ENCODE measurements at places on chromosomes 3 and 15.
A peak's percentile ranks its signal among the peaks of the same experiment; 100 is the strongest.

GRCh38 chr15:25188551-25189101 is 233.8 kb downstream of the SNRPN start:
- DNase-seq = no peak

DNA sequence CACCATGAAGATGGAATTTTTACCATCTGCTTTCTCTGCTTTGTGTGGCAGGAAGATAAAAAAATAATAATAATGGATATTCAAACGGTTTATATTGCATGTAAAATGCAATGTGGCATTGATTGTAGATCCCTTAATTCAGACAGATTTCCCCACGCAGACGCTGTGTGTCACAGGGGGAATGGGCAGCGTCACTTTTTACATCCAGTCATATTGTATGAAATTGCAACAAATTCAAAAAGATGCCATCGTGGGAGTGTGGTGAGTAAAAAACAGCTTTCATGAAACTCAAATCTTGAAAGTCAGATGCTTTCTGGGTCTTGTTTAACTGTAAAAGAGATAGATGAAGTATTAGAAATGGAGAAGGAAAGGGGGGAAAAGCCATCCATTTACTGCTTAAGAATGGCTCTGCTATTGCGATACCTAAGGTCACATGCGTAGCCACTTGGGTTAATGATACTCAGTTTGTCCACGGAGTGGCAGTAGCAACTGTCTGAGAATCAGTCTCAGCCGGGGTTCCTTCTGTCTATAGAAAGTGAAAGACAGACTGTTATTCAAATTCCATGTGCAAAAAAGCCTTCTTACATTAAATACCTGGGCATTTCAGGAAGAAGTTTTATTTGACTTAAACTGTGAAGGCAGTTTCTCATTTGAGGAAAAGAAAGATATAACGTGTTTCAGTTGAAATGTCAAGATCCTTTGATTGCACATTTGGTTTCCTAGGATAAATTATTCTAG is 28.5 kb downstream of the BTD start:
- DNase-seq = no peak

GRCh38 chr3:45064512-45065372 is 38.6 kb downstream of the CLEC3B start:
- DNase-seq = no peak

DNA sequence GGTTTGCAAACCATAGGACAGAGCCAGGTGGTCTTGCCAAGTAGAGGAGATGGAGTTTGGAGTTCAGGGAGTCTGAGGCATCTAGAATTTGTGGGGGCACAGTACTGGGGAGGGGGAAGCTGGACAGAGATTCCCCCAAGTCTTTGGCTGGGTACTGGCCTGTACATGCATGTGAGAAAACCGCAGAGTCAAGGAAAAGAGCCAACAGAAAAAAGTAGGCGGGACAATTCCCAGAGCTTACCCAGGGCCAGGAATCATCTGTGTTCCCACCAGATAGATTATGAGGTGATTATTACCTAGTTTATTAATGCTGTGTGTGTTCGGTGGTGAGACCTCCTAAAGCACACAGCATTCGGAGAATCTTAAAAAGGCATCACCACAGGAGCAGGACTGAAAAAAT is 11.3 kb downstream of the LYSMD4 start:
- DNase-seq = no peak

DNA sequence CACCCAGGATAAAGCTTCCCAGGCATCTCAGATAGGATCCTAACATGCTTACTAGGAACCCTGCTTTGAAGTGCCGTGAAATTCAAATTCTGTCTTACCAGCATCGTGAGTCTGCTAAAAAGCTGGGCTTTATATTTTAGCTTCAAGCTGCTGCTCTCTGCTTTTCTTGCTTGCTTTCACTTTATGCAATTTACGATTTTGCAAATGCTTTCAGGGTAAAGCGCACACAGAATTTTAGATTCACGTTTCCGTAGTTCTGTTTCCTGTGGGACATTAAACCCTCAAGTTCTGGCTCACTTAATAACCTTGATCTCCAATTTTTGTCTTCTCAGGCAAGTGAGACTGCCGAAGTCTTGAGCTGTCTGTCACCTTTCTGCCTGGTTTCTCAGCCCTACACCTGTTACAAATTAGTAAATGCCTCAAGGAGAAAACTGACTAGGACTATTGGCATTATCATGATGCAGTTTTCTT is 170.5 kb upstream of the TGFBR2 start:
- no peak for DNase-seq

DNA sequence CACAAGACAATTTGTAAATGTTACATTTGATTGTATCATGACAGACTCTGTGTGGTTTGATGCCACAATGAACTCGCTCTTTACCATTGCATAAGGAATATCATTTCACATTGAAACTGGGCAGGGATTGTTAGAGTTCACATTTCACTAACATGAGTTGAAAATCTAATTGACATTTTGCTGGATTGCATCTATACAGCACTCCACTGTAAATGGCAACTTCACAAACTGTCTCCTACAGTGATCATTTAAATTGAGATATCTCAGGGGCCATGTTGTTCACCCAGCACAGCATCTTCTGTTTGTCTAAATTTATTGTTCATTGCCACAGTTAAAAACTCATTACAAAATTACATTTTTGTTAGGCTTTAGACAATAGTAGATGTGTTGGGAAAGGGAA is 499.4 kb downstream of the GBE1 start:
- no peak for DNase-seq

DNA sequence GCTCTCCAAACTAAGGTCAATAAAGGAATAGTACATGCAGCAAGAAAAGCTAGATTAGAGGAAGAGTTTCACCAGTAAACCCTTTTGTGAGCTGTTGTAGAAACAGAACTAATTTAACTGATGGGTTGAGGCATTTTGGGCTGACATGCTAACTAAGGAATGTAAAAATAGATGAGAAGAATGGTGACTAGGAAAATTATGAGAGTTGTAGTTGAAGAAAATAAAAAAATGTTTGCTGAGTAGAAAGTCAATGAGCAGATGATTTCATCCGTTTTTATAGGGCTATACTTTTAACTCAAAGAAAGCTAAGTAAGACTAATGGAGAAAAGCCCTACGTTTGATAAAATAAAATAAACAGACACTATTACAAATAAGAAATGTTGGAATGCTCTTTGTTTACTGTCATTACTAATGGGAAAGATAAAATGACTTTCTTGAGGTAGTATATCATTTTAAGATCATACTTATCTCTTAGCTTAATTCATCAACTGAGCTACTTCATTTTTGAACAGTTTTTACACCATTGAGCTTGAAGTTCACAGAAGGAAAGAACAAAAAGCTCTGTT is 209.4 kb upstream of the DPH6 start:
- DNase-seq = no peak

GRCh38 chr3:299590-300301 is 103.2 kb downstream of the CHL1 start:
- DNase-seq = no peak

- no peak for DNase-seq
Observed at GRCh38 chr15:39242345-39242744, 338.5 kb upstream of the THBS1 start.

DNA sequence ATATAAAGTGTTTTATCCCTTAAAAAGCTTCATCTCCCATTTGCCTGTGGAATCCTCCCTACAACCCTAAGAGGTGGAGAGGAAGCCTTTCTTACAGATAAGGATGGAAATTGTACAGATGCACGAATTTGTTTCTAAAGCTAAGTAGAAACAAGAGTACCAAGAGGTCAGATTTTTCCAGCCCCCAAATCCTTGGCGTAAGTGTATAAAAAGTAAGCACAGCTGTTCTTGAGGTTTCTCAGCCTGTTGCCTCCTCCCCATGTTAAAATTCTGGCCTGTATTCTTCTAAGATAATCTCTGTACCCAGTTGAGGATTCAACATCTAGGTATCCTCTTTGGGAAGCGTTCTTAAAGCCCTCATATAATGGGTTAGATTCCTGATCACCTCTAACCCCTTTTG is 34.9 kb downstream of the RAB7A start:
- DNase-seq = no peak

DNA sequence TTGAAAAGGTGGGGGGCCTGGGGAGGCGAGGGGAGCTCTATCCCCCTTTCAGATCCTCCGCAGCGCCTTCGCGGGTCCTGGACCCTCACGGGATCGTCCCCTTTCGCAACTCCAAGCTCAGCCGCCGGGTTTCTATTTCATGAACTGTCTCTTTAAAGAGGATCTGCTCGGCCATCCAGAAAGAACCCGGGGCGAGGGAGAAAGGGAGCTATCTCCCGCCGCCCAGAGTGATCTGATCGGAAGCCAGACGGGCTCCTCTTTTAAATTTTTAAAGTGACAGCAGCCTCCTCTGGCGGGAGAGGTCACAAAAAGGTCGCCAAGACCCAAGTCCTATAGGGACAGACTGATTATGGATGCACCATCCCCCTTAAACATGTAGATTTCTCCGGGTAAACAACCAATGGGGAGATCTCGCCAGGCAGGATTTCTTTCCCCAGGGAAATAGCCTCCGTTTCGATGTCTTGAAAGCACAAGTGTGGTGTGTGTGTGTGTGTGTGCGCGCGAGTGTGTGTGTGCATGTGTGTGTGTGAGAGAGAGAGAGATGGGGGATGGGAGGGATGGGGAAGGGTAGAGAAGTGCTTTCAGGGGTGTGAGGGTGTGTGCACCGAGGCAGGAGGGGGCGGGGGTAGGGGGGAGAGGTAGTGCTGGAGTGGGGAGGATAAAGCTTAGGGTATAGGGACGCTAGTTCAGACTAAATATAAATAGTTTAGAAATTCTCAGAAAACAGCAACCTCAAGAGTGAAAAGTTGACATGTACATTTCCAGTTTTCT is 516.1 kb downstream of the MECOM start:
- DNase-seq = peak; percentile 55

- DNase-seq = no peak
Observed at GRCh38 chr15:70156671-70157271, 59.1 kb upstream of the TLE3 start.

- no peak for DNase-seq
Observed at GRCh38 chr15:76056931-76057330, 2.9 kb upstream of the TMEM266 start.

DNA sequence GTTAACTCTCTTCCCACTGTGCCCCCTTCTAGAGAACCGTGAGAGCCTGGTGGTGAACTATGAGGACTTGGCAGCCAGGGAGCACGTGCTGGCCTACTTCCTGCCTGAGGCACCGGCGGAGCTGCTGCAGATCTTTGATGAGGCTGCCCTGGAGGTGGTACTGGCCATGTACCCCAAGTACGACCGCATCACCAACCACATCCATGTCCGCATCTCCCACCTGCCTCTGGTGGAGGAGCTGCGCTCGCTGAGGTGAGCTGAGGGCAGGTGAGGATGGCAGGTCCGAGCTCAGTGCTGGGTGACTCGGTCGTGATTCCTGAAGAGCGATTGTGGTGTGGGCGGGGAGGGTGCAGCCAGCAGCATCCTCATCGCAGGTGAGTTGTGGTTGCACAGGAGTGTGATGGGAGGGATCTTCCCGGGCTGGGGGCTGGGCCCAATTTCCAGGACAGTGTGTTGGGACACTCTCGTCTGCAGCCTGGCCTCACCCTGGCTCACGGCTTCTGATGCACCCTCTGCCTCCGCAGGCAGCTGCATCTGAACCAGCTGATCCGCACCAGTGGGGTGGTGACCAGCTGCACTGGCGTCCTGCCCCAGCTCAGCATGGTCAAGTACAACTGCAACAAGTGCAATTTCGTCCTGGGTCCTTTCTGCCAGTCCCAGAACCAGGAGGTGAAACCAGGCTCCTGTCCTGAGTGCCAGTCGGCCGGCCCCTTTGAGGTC is 8.0 kb downstream of the MCM2 start:
- DNase-seq = no peak

DNA sequence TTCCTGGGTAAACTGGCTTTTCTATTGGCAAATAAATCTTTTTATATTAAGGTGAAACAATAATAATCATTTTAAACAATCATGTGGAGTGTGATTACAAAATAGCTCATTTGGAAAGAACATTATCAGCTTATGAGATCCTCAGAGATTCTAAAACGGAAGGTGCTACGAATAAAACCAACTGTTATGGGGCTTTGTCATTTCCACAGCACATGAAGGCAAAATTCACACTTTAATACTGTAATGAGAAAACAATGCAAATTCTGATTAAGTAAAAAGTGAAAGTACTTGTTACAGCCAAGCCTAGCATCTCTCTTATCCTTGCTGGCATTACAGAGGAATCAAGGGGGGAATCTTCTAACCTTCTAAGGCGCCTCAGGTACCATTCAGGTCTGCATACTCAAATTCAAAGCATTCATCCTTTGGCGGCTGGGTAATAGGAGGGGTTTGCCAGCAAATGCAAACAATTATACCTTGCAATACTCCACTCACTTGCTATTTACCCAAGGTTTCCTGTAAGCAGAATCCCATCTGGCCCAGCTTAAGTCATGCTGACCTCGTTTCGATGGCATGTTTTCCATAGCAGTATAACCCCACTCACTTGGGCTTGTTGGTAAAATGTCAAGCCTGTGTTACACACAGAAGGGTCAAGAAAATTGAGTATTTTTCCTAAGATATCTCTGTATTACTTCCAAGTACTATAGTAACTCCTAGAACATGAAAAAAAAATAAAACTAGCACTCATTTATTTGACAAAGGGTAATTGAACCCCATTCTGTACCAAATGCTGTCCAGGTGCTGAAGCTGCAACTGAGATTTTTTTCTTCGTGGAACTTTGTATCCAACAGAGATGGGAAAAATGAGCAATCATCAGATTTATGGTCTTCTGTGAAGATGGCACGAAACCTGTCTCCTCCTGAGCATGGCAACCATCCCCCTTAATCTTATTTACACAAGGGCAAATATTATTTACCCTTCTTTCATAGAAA is 183.7 kb upstream of the LMCD1 start:
- DNase-seq = no peak

GRCh38 chr3:52059781-52060180 is 3.4 kb upstream of the DUSP7 start:
- DNase-seq = no peak
